ENCODE measurements at places on chromosomes 12 and 14.
A peak's percentile ranks its signal among the peaks of the same experiment; 100 is the strongest.

- no peaks in the 10 kb centered on the region for H3K27me3 ChIP-seq
- no peak overlapping the region for H3K4me3 ChIP-seq
- H3K27ac ChIP-seq, result no peak overlapping the region
- H3K4me1 ChIP-seq, result peaks cover 4% of the 10 kb centered on the region
- no peak for DNase-seq
Measured at GRCh38 chr12:39440781-39441180, 2.1 kb downstream of the KIF21A start.

GRCh38 chr12:115891556-115892164, 385.8 kb downstream of the MED13L start:
- H3K27me3 ChIP-seq, result no peaks in the 10 kb centered on the region
- H3K4me3 ChIP-seq, result no peak overlapping the region
- H3K36me3 ChIP-seq, result no peaks in the 10 kb centered on the region
- H3K4me1 ChIP-seq, result no peaks in the 10 kb centered on the region

DNA sequence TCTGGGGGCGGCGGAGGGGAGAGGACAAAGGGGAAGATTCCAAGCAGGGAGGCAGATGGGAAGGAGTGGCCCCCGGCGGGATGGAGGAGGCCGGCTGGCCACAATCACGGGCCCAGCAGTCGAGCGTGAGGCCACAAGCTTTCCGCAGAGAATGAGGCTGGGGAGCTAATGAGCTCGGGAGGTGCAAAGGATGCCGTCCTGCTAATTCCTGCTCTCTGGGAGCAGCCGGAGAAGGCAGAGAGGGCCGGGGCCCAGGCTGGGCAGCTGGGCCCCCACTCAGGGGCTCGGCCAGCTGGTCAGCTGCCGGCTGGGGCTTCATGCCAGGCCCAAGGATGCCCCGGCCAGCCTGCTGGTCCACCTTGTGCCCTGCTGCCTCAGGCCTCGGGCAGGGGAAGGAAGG, 98.1 kb upstream of the LHX5 start:
- H3K4me1 ChIP-seq, result no peaks in the 10 kb centered on the region
- no peak for DNase-seq
- H3K27me3 ChIP-seq, result peaks cover 10% of the 10 kb centered on the region
- no peaks in the 10 kb centered on the region for H3K36me3 ChIP-seq

DNA sequence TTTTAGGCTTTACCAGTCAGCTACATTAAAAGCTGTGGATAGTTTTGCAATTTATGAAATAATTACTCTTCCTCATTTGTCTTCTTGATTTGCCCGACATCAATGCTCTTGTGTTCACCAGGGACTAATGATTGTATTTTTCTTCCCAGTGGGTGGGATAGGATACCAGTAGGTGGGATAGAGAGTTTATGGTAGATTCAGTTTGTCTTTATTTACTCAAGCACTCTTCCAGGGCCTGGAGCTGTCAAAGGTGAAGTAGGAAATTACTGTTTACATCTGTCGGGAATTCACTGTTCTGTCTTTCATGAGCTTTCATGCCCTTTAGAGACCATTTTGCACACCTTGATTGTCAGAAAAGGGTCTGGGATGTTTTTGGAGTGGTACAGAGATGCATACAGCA, 36.6 kb downstream of the ETV6 start:
- H3K4me3 ChIP-seq, result no peak overlapping the region
- H3K36me3 ChIP-seq, result no peaks in the 10 kb centered on the region
- DNase-seq, result no peak
- no peaks in the 10 kb centered on the region for H3K27me3 ChIP-seq

GRCh38 chr12:24212496-24212895, 263.0 kb upstream of the SOX5 start:
- H3K27ac ChIP-seq, result no peak overlapping the region
- no peaks in the 10 kb centered on the region for H3K36me3 ChIP-seq
- H3K4me3 ChIP-seq, result no peak overlapping the region
- no peaks in the 10 kb centered on the region for H3K4me1 ChIP-seq

GRCh38 chr12:109951136-109951535, 45.0 kb downstream of the GIT2 start:
- peak overlapping the region; percentile 9 for H3K27ac ChIP-seq
- no peaks in the 10 kb centered on the region for H3K27me3 ChIP-seq
- H3K4me1 ChIP-seq, result peaks cover 66% of the 10 kb centered on the region
- peak; percentile 28 for DNase-seq
- no peaks in the 10 kb centered on the region for H3K36me3 ChIP-seq
- H3K4me3 ChIP-seq, result no peak overlapping the region

- no peaks in the 10 kb centered on the region for H3K27me3 ChIP-seq
- no peaks in the 10 kb centered on the region for H3K36me3 ChIP-seq
- H3K27ac ChIP-seq, result no peak overlapping the region
- DNase-seq, result no peak
- H3K4me3 ChIP-seq, result no peak overlapping the region
Measured at GRCh38 chr14:105010891-105011291, 10.0 kb downstream of the CDCA4 start.

GRCh38 chr12:53058674-53059433, 9.0 kb downstream of the TNS2 start:
- H3K4me3 ChIP-seq, result no peak overlapping the region
- no peaks in the 10 kb centered on the region for H3K27me3 ChIP-seq
- peak overlapping the region; percentile 8 for H3K27ac ChIP-seq

DNA sequence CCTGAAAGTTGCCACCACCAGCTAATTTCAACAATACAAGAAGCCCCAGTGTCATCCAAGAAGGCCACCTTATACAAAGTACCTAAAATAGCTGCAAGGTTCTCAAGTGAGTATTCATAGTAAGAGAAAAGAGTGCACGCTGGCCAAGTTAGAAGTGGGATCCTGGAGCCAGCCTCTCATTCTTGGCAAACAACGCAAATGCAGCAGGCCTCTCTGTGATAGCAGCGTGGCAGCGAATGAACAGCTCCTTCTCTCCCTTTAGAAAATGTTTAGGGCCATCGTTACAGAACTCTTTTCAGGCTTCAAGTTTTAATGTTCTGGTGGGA, 78.0 kb upstream of the IFNG-AS1 start:
- DNase-seq, result no peak
- H3K36me3 ChIP-seq, result no peaks in the 10 kb centered on the region
- no peaks in the 10 kb centered on the region for H3K27me3 ChIP-seq
- H3K4me1 ChIP-seq, result no peaks in the 10 kb centered on the region
- H3K27ac ChIP-seq, result no peak overlapping the region
- no peak overlapping the region for H3K4me3 ChIP-seq

GRCh38 chr14:54599966-54600716, 33.2 kb downstream of the SAMD4A start:
- peaks cover 20% of the 10 kb centered on the region for H3K4me1 ChIP-seq
- no peak for DNase-seq
- H3K27ac ChIP-seq, result no peak overlapping the region

DNA sequence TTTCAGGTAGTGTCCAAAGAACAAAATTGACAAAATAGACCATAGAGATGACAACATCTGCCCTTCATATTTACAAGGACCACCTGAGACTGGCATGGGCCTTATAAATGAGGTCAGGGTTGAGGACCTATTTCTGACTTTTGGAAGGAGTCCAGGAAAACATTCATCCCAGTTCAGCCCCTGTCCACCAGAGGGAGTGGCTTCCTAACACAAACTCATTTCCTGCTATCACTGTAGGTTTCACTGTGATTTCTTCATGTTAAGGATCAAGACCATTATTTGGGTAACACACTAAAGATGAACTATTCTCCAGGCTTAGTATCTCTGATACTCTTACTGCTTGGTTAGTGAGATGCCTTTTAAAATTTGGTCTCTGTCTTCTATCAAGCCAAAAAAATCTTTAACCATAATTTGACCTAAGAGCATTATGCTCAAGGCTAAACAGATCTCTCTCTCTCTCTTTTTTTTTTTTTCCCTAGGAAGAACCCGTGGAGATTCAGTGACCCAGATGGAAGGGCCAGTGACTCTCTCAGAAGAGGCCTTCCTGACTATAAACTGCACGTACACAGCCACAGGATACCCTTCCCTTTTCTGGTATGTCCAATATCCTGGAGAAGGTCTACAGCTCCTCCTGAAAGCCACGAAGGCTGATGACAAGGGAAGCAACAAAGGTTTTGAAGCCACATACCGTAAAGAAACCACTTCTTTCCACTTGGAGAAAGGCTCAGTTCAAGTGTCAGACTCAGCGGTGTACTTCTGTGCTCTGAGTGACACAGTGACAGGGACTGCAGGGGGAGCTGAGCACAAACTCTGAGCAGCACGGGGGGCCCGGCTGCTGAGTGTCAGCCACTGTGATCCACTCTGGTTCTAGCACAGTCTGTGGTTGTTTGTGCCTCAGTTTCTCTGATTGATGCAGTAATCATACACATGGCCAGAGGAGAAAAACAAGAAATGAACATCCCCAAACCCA, 267.6 kb upstream of the OR4E1 start:
- no peak for DNase-seq
- no peaks in the 10 kb centered on the region for H3K27me3 ChIP-seq
- no peaks in the 10 kb centered on the region for H3K4me1 ChIP-seq
- H3K27ac ChIP-seq, result no peak overlapping the region
- no peaks in the 10 kb centered on the region for H3K36me3 ChIP-seq
- H3K4me3 ChIP-seq, result no peak overlapping the region

DNA sequence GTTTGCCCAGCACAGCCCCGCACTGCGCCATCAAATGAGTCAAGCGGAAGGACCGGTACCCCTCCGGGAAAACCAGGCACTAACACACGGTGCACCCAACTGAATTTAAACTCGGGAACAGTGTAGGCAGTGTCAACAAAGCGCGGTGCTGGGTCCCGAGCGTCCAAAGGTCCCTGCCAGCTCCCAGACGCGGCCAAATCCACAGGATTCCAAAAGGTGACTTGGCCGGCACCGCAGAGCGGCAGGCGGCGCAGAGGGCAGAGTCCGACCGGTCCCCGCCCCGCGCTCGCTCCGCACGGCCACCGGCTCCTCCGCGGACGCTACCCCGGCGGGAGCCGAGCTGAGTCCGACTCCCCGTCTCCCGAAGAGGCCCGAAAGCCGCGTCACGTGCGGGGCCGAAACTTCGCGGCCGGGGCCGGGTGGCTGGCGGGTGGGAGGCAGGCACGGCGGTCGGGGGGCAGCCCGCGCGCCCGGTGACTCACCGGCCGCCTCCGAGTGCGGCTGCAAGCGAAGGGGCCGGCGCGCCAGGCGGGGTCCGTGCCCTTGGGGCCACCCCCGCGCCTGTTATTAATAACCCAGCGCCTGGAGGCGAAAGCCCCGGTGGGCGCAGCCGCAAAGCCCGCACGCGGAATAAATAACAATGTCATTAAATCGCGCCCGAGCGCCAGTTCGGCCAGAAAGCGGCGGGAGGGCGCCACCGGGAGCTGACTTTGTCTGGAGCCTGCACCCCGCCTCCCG, 863 bp downstream of the DENND5B start:
- no peaks in the 10 kb centered on the region for H3K4me1 ChIP-seq
- no peaks in the 10 kb centered on the region for H3K27me3 ChIP-seq
- H3K4me3 ChIP-seq, result peak overlapping the region; percentile 97
- peak overlapping the region; percentile 98 for H3K27ac ChIP-seq
- no peaks in the 10 kb centered on the region for H3K36me3 ChIP-seq
- peak; percentile 87 for DNase-seq

DNA sequence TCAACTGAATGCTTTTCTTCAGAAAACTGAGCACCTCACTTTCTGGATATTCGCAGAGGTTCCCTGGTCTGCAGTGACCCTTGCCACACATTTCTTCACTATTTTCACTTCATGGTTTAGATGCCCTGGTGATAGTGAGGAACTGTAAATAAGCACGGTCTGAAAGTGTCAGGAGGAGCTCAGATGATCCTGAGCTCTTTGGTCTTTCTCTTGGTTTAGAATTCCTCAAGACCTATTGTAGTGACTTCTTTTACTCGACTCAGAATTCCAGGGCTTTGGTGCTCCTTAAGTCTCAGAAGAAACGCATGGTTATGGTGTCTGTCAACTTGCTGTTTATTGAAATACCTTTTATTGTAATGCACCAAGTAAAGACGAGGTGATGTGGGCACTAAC, 84.0 kb downstream of the SAMD4A start:
- H3K4me3 ChIP-seq, result no peak overlapping the region
- H3K36me3 ChIP-seq, result no peaks in the 10 kb centered on the region

GRCh38 chr12:15896867-15897266, 14.3 kb upstream of the DERA start:
- peaks cover 4% of the 10 kb centered on the region for H3K4me1 ChIP-seq
- H3K36me3 ChIP-seq, result no peaks in the 10 kb centered on the region
- H3K27me3 ChIP-seq, result no peaks in the 10 kb centered on the region
- H3K27ac ChIP-seq, result no peak overlapping the region
- H3K4me3 ChIP-seq, result no peak overlapping the region

DNA sequence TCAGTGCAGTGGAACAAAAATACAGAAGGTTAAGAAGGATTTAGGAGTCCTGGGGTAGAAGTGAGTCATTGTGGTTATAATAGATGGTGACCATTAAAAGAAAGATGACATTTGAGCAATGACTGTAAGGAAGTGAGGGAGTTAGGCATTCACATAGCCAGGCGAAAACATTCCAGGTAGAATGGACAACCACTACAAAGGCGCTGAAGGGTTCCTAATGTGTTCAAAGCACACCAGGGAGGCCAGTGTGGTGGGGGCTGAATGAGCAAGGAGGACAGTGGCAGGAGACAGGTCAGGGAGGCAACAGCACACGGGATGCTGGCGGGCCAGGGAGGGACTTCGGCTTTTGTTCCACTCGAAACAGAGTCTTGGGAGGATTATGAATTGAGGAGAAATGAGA, 129.9 kb downstream of the NPAS3 start:
- no peak for DNase-seq
- no peak overlapping the region for H3K4me3 ChIP-seq
- no peaks in the 10 kb centered on the region for H3K36me3 ChIP-seq
- H3K27me3 ChIP-seq, result no peaks in the 10 kb centered on the region
- no peaks in the 10 kb centered on the region for H3K4me1 ChIP-seq

DNA sequence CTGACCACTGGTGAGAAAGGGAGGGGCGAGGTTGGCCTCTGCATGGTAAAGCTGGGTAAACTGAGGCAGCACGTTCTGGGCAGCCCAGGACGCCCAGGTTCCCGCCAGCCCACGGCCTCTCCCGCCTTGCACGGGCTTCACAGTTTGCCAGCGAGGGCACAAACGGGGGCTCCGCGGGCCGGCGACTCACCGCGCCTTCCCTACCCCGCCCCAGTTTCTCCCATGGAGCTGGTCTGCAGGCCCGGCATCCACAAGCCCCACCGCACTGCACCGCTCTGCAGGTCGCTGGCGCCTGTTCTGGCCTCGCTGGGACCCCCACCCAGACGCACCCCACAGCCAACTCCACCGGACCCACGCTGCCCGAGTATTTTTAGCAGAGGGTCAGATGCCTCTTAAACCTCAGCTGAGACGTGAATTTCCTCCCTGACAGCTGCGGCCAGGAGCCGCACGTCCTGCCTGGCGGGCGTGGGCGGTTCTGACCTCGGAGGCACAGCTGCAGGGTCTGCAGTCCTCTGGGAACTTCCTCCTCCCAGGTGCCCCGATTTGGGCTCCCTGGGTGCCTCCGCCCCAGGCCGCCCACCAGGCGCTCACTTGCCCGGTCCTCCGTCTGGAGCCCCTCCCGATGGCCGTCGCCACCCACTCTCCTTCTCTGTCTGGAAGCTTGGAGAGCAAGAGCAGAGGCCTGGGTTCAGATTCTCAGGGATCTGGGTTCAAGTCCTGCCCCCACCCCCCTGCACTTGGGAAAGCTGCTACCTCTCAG, 29.5 kb upstream of the INF2 start:
- DNase-seq, result no peak
- no peaks in the 10 kb centered on the region for H3K4me1 ChIP-seq
- H3K27me3 ChIP-seq, result peaks cover 7% of the 10 kb centered on the region
- H3K36me3 ChIP-seq, result no peaks in the 10 kb centered on the region
- H3K4me3 ChIP-seq, result no peak overlapping the region
